C1 segment of cervical spinal cord (tissue), 14 donors: ENCODE measurements at places on chromosomes 5 and 9.

DNA sequence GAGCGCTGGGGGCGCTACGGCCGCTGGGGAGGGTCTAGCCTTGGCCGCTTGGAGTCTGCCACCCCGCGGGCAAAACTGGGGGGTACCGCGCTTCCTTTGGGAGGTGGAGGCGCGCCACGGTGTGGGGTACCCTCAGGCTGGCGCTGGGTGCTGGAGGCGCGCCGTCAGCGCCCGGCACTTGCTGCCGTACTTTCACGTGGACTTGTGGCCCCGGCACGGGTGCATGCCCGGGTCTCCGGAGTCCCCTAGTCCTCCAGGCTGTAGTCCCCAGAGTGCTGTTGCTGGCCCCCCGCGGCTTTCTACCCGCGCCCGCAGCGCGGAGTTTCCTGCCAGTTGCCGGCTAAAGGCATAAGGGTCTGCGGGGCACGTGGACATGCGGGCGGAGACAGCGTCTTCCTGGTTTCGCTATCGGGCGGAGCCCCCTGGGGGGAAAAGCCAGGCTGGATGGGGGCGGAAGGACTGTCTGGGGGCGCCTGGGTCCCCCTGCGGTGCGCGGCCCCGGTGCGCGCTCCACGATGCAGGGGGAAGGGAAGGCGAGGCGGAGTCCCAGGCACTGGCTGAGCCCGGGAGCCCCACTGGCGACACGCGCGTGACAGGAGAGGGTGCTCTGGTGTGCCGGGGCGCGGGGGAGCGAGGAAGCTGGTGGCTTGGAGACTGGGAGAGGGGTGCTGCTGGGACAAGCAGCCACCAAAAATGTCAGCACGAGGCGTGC is 666 bp downstream of the PPARGC1B start:
- peak; percentile 52 for DNase-seq

GRCh38 chr9:118563677-118564076 is 805.6 kb downstream of the BRINP1 start:
- no peak for DNase-seq

DNA sequence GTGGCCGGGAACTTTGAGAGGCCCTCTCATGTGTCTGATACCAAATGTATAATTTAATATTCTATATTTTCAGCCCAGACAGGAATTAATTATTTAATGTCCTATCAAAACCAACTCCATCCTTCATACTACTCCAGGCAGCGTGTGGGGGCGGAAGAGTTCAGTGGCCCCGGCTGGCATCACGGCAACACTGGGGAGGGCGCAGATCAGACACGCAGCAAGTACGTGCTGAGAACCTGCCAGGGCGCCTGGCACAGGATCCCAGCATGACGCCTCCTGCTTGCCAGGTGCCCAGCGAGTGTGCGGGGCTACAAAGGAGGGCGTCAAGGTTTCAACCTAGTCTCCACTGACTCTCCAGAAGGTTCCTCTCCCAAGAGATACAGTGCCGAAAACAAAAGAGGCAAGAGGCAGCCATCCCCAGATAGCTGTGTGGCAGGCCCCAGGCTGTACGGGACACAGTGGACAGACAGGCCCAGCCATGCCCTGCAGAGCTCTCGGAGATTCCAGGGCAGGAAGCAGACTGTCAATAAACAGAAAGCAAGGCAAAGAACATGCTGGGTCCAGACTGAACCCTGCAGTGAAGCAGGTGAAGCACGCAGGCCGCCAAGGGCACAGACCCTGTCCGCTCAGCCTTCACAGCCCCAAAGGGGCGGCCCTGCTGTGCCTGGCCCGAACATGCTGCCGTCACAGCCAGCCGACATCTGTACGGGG is 110.3 kb downstream of the VAV2 start:
- no peak for DNase-seq

- DNase-seq: no peak
These were observed 470.7 kb upstream of the DMAC1 start for GRCh38 chr9:8270235-8270634.

DNA sequence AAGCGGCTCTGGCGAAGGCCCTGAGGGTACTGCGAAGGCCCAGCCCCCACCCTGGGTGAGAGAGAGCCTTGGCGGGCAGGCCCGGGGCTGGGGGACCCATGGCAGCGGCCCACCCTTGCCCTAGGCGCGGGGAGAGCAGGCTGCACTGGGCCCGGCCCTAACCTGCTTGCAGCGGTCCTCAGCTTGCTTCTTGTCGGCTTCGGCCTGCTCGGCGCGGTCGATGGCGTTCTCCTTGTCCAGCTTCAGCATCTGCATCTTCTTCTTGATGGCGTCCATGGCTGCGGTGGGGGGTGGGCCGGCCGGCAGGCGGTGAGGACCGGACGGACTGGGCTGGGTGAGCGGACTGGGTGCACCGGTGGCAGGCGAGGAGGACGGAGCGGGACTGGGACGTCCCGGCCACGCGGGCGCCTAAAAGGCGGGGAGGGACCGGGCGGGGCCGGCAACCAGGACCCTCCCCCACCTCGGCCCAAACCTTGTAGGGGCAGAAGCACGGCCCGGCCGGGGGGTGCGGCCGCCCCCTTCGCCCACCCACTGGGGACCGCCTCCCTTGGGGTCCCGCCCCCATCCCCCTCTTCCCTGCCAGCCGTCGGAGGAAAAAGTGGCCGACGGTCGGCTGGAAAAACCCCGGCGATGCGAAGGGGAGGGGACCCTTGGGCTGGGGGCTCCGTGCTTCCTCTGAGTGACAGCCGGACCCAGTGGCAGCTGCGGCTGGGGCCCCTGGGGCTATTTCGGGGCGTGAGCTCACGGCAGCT is at the start of gene TPM2:
TPM2 (minus strand) TSS at position 384 of the 752 bp plus-strand sequence; CDS start at position 276, 108 bp downstream.
- no peak for DNase-seq

GRCh38 chr5:73282383-73282782 is 109.4 kb downstream of the TMEM174 start:
- DNase-seq: no peak

- DNase-seq: no peak
These were observed 32.3 kb upstream of the EQTN start for GRCh38 chr9:27329291-27329690.
